ENCODE measurements at places on chromosomes 12 and 14.

DNA sequence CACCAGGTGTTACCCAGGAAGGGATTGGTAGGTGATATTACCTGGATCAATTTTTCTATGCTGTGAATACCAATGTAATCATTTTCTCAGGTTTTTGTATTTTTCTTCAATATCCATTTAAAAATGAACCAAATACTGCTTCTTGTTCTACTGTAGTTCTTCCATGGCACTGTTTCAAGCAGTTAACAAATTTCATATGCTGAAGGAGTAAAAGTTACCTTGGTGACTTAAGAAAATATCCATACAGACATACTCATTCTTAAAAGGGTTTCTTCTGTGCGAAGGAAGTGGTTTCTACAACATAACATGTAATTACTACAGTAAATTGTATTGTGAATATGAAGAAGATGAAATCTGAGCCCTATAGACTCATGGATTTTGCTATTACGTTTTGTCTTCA lies 222.5 kb downstream of the TMEM117 start:
- no peak for DNase-seq

DNA sequence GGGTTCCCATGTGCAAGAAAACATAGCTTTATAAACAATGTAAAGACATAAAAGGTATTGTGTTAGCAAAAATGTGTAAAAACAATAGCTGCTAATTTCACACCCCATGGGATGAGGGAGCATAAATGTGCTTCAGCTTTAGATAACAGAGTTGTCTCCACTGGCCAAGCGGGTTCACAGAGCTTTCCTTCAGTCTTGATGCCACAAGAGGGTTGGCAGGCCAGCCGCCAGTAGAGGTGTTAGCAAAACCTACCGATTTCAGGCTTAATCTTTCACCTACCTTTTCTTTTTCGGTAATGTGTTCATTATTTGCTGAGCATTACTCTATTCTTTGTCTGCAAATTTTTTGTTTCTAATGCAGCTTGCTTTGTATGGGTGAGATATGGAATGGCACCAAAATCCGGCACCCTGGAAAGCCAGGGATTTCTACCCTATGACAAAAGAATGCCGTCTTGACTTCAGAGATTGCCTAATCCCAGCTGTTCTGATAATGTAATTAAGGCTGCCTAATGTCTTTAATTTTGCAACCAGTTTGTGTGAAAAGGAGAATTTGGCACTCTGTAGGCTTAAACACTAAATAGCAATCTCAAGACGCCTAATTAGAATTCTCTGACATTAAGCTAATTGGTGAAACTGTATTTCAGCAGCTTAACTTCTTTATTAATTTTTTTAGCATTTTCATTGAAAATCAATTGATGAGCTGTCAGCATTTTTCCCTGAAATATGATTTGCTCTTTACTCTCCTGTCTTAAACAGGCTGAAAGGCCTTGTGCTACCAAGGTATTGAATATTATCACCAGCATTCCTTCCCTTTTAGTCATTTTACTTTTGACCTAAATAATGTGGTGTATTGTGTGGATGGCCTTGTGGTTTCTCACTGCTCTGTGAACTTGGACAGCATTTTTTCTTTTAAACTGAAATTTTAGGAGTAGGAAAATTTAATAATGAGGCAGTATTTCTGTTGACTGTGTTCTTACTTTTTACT lies 60.7 kb downstream of the POLR3B start:
- DNase-seq = no peak

- no peak for DNase-seq
Observed at GRCh38 chr12:104852102-104852501, 106.0 kb downstream of the SLC41A2 start.

GRCh38 chr14:29390081-29390832 lies 537.4 kb downstream of the PRKD1 start:
- no peak for DNase-seq

- no peak for DNase-seq
Observed at GRCh38 chr12:124713436-124714082, 146.1 kb upstream of the NCOR2 start.
